ENCODE measurements at places on chromosomes 1 and 21.
A peak's percentile ranks its signal among the peaks of the same experiment; 100 is the strongest.

- DNase-seq = peak; percentile 73
Measured at GRCh38 chr1:154419620-154420571, 14.8 kb downstream of the IL6R start.

- DNase-seq = no peak
Measured at GRCh38 chr1:93672069-93672468, 9.6 kb downstream of the BCAR3 start.

GRCh38 chr1:64000021-64000420 is 203.4 kb upstream of the UBE2U start:
- DNase-seq = peak; percentile 2

- no peak for DNase-seq
Measured at GRCh38 chr1:59569198-59569597, 245.6 kb upstream of the HOOK1 start.

DNA sequence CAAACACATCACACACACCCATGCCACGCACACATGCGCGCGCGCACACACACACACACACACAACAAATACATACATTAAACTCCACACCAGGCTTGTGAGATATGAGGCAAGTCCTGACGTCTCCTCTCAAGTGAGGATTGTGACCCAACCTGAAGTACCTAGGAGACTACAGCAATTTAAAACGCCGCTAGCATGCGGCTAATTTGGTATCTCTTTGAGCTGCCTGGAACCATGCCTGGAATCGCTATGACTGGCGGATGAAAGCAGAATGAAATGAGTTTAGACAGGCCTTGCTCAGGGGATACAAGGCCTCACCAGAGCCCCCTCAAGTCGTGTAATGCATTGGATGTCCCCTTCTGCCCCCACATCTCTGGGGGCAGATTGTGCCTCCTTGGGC is 1.6 kb upstream of the RAB7B start:
- no peak for DNase-seq

DNA sequence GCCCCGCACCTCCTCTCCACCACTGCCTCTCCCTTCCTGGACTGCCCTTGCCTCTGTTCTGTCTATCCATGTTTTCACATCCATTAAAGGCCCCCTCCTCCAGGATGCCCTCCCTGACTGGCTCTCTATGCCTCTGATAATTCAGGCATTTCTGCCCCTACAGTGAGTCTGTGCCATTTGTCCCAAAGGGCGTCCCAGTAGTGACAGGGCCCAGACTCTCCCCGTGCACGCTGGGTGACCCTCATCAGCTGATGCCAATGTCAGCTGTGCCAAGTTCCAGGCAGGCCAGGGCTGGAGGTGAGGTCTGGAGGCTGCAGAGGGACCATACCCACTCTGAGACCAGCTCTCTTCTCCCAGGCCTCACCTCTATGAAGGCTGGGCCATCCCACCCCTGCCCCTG is 3.2 kb upstream of the PLEKHG5 start:
- DNase-seq = no peak

DNA sequence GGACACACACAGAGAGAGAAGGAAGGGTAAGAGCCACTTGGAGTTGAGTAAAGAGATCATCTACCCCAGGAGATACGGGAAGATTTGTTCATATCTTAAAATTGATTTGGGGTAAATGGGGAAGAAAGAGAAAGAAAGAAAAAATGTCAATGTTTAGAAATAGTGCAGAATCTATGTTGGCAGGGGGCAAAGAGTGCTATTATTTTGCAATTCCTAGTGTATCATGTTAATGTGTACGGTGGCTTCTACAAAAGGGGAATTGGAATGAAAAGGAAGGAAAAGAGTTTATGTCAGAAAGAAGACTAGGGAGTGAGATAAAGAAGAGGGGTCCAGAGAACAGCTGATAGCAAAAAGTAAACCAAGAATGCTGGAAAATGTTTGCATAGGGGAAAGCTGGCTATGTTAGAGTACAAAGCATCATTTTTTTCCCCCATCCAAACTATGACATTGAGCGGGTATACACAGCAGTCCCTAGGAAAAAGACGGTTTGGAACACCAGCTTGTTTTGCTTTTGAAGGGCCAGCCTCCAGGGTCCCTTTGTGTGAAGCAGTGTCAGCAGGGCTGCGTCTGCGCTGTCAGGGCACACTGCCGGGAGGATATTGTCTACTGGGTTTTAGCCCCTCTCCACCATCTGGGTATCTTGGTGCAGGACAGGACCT is 10.8 kb downstream of the LRRC8D start:
- no peak for DNase-seq

GRCh38 chr1:173447224-173447623 is 29.9 kb upstream of the PRDX6 start:
- DNase-seq = no peak

DNA sequence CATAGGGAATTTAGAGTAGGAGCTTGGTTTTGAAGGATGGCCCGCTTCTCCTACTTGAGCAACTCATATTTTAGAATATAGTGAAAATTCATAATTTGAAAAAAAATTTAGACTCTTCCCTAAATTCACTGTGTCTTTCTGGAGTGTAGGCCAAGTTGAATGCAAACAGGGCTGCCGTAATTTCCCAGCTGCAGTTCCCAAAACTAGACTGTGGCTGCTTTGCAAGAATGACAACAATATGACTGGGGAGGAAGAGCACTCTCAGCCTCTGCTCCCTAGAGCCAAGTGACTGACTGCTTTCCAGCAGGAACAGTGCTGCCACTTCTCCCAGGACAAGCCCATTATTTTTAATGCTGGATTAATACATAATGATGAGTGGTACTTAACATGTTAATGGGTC is 209.0 kb downstream of the RHOU start:
- no peak for DNase-seq

DNA sequence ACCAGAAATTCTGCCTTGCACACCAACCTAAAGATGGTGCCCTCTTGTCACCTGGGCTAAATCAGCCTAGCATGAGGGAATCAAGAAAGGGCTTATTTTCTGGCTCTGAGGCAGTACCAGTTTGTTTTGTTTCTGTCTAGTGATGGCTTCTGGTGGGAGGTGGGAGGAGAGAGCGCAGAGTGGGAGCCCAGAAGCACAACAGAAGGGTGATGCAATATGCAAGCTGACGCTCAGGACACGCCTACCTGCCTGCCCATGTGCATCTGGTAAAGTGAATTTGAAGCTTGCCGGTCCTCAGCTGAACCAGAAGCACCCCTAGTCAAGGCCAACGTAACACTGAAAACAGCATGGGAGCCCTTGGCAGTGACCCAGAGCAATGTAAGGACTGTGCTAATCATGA is 138.4 kb upstream of the TIAM1 start:
- DNase-seq = no peak

GRCh38 chr1:210340841-210341240 is 12.1 kb downstream of the HHAT start:
- no peak for DNase-seq

GRCh38 chr1:221644145-221644448 is 97.8 kb downstream of the DUSP10 start:
- no peak for DNase-seq

GRCh38 chr21:39855595-39855994 is 11.6 kb upstream of the PCP4 start:
- no peak for DNase-seq

- peak; percentile 18 for DNase-seq
Measured at GRCh38 chr1:197224160-197224559, 43.9 kb upstream of the CRB1 start.

DNA sequence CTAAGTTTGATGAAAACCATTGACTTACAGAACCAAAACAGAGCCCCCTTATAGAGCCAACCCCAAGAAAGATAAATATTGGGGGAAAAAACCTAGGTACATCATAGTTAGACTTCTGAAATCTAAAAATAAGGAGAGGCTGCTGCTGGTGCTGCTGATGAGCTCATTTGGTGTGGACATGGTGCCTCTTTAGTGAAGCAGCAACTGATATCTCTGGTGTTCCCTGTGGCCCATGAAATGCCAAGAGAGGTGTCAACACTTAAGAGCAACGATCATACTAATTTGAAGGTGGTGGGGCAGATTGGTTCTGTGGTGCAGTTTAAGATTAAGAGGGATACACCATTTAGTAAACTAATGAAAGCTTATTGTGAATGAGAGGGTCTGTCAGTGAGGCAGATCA is 35.9 kb downstream of the ST3GAL3 start:
- no peak for DNase-seq

GRCh38 chr1:19325958-19326747 is 14.0 kb downstream of the SLC66A1 start:
- no peak for DNase-seq

- DNase-seq = no peak
Measured at GRCh38 chr1:26259005-26259404, 20.9 kb upstream of the SH3BGRL3 start.

GRCh38 chr1:41919131-41919530 is 409 bp upstream of the HIVEP3 start:
- no peak for DNase-seq

DNA sequence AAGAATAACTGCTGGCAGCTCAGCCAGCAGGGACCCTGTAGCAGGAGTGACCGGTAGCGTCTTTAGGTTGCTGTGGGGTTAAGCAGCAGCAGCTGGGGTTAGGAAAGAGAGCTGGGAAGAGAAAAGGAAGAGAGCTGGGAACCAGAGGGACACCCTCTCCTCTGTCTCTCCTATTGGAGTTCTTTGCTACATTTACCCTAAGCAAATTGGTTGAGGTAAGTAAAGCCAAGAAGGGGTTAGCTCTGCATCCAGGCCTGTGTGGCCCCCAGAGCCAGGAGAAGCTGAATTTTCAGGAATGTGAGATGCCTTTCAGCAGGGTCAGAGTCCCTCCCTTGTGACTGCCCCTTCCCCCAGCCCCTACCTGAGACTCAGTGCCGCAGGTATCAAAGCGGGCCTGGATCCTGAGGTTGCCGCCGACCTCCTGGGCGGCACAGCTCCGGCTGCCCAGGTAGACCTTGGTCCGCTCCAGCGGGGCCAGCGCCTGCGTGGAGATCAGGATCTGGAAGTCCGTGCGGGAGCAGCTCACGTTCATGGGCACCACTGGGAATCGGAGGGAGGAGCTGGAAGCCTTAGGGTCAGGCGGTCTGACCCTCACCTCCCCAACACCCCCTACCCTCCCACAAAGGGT is 16.4 kb downstream of the CDCP2 start:
- DNase-seq = no peak

- no peak for DNase-seq
Measured at GRCh38 chr1:157469752-157470675, 82.3 kb downstream of the FCRL5 start.

DNA sequence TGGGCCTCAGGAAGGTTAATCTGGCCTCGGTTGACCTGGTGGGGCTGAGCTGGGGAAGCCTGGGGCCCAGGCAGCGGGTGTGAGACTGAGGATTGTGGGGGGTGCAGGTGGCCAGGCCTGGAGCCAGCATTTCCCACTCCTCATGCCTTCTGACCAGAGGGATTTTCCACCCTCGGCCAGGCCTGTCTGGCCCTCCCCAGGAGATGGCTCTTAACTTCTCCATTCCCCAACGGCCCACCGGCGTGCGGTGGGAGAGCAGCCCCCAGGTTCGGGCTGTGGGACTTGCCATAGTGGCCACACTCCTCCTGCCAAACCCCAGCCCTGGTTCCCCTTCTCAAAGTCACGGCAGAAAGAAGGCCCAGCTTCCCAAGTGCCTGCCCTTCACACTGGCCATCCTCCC is 126.5 kb upstream of the RUNX3 start:
- no peak for DNase-seq

GRCh38 chr1:13829152-13829769 is 129.3 kb downstream of the PRDM2 start:
- DNase-seq = no peak

- DNase-seq = no peak
Measured at GRCh38 chr1:20382711-20383110, 92.0 kb downstream of the VWA5B1 start.

GRCh38 chr1:39379187-39379586 is 112.2 kb upstream of the BMP8A start:
- no peak for DNase-seq

GRCh38 chr1:46027788-46028573 is 104.4 kb downstream of the PIK3R3 start:
- DNase-seq = no peak

DNA sequence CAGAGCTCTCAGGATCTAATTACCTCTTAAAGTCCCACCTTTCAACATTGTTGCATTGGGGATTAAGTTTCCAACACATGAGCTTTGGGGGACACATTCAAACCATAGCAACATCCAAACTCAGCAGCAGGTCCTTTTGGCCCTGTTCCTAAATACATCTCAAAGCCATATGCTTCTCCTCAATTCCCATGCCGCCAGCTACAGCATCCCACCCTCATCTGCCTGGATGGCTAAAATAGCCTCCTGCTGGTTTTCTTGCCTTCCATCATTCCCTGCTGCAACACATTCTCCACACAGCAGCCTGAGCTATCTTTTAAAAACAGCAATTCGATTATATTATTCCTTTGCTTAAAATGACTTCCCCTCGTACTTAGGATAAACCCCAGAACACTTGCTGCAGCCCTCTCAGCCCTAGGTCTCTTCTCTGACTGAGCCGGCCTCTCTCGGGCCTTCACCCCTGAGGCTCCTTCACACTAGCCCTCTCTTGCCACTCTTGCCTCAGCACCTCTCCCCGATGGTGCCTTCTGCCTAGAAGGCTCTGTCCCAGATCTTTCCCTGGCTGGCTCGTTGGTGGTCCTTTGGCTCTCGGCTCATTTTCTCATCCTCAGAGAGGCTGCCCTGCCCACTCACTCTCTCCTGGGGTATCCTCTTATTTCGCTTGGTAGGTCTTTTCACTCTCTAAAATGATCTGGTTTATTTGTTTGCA is 16.5 kb downstream of the MYBPH start:
- DNase-seq = no peak

DNA sequence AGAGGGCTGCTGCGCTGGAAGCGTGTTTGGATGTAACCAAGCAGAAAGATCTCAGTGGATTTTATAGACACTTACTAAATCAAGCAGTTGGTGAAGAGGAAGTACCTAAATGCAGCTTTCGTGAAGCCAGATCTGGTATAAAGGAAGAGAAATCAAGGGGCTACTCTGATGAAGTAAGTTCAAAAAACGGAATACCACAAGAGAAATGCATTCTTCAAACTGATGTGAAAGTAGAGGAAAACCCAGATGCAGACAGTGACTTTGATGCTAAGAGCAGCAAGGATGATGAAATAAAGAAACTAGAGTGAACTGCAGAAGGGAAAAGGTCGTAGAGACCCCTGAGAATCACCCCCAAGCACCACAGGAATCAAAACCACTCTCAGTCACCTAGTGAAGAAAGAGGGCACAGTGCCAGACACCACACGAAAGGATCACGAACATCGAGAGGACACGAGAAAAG is 40.8 kb upstream of the NEXN start:
- no peak for DNase-seq
